ENCODE measurements at places on chromosomes 4 and X.

- no peak for DNase-seq
Observed at GRCh38 chr4:137638934-137639333, 106.6 kb upstream of the PCDH18 start.

GRCh38 chrX:76931518-76931917 is 504.0 kb downstream of the MAGEE1 start:
- DNase-seq = no peak

- no peak for DNase-seq
Observed at GRCh38 chrX:107742700-107743191, 32.8 kb downstream of the TSC22D3 start.

GRCh38 chr4:3324093-3324815 is 31.4 kb downstream of the RGS12 start:
- DNase-seq = no peak

- no peak for DNase-seq
Observed at GRCh38 chrX:10177004-10177396, 20.2 kb downstream of the CLCN4 start.

All from iris pigment epithelial cell (primary cell).